ENCODE measurements at places on chromosomes 1 and 21.

GRCh38 chr1:53826367-53826766 lies 11.7 kb downstream of the NDC1 start:
- no peak for DNase-seq

DNA sequence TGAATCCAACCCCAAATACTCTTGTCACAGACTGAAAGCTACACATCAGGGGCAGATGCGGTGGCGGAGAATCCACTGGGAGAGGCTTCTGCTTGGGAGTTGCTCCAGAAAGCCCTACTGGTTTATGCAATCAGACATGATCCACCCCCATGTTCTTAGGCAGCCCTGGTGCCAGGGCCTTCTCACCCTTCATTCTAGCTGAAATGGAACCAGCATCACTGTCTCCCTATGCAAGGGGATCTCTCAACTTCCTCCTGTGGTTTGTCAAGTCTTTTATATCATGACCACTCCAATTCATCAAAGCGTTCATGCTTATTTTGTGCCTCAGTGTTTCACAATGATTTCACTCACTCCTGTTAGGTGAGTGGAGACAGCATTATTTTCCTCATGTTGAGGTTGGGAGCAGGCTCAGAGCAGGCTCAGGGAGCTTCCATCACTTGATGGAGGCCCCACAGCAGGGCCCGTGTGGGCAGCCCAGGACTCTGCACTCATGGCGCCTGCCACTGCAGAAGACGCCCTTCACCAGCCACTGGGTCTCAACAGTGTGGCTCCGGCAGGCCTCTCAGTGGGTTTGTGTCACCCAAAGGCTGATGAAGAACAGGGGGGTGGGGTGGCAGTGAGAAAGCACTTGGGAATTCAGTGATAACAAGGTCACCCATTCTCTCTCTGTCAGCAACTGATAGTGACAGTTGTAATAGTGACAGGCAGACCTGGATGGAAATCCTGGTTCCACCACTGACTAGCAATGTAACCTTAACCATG lies 67.1 kb downstream of the CD58 start:
- DNase-seq = no peak

DNA sequence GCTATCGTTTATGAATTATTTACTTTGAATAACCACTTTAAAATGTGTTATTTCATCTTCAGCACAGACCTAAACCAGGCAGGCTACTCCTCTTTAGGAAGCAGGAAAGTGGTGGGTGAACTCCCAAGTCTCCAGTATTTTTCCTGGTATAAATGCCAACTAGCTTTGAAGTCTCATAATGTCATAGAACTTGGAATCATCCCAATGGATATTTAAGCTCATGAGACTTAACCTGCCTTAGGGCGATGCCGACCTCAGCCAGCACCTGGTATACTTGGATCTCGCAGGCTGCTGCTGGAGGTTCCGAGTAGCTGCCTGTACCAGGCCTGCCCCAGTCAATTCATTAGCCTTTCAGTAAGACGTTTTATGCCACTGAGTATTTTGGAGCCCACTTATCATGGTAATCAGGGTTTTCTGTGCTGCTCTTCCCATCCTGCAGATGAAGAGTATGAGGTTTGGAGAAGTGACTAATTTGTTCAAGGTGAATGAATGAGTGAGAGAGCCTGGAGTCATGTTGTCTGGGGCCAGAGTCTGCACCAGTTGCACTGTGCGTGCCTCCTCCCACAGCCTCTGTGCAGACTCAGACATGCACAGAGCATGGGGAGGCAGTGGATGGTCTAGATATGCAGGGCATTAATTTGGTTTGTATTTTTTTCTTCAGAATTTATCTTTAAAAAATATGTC lies 34.9 kb downstream of the VANGL1 start:
- no peak for DNase-seq

GRCh38 chr1:154624746-154625643 lies 17.0 kb upstream of the ADAR start:
- no peak for DNase-seq

- no peak for DNase-seq
Observed at GRCh38 chr1:154582885-154583284, 15.3 kb downstream of the CHRNB2 start.

GRCh38 chr1:200727257-200727656 lies 11.4 kb upstream of the CAMSAP2 start:
- no peak for DNase-seq

GRCh38 chr1:77018311-77018710 lies 151.0 kb downstream of the ST6GALNAC5 start:
- DNase-seq = no peak

Measured in cerebellar nuclear complex (tissue), 1 donor.